ENCODE measurements at places on chromosomes 11 and 22. TPM values are rescaled to one million over a fixed set of nuclear protein-coding genes. Genes with fewer than 3 reads are reported as not detected.

- DNase-seq, result no peak
- peaks cover 6% of the 10 kb centered on the region for H3K27me3 ChIP-seq
- H3K27ac ChIP-seq, result no peak overlapping the region
- H3K4me3 ChIP-seq, result no peak overlapping the region
- no peaks in the 10 kb centered on the region for H3K36me3 ChIP-seq
These were observed 85.0 kb upstream of the SEPTIN5 start for GRCh38 chr22:19629331-19629719.

- peaks cover 41% of the 10 kb centered on the region for H3K36me3 ChIP-seq
- H3K27me3 ChIP-seq, result peaks cover 6% of the 10 kb centered on the region
- no peak for DNase-seq
- H3K4me1 ChIP-seq, result peaks cover 29% of the 10 kb centered on the region
- no peak overlapping the region for H3K27ac ChIP-seq
- no peak overlapping the region for H3K4me3 ChIP-seq
These were observed 3.0 kb downstream of the TBRG1 start for GRCh38 chr11:124625504-124626168.

DNA sequence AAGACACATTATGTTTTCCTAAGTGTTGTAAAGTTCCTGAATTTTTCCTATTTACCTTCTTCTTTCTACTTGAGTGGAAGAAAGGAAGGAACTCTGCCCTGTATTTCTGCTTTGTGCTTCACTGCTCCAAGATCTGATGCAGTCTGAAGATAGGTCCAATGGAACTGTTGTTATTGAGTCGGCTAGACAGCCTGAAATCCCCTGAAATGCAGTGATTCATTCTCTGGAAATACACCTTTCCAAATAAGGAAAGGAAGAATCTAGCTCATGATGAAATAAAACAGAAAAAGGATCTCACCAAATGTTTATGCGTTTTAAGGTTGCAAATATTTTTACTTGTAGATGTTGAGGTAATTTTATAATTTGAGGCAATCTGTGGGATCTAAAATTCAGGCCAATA is 322.8 kb downstream of the GUCY1A2 start:
- H3K27me3 ChIP-seq, result no peaks in the 10 kb centered on the region
- no peak overlapping the region for H3K27ac ChIP-seq
- no peak overlapping the region for H3K4me3 ChIP-seq
- no peaks in the 10 kb centered on the region for H3K4me1 ChIP-seq
- DNase-seq, result no peak

GRCh38 chr11:12769834-12770345 is 95.7 kb downstream of the TEAD1 start:
- H3K36me3 ChIP-seq, result no peaks in the 10 kb centered on the region
- no peak overlapping the region for H3K4me3 ChIP-seq
- peaks cover 6% of the 10 kb centered on the region for H3K4me1 ChIP-seq
- peaks cover 15% of the 10 kb centered on the region for H3K27me3 ChIP-seq

DNA sequence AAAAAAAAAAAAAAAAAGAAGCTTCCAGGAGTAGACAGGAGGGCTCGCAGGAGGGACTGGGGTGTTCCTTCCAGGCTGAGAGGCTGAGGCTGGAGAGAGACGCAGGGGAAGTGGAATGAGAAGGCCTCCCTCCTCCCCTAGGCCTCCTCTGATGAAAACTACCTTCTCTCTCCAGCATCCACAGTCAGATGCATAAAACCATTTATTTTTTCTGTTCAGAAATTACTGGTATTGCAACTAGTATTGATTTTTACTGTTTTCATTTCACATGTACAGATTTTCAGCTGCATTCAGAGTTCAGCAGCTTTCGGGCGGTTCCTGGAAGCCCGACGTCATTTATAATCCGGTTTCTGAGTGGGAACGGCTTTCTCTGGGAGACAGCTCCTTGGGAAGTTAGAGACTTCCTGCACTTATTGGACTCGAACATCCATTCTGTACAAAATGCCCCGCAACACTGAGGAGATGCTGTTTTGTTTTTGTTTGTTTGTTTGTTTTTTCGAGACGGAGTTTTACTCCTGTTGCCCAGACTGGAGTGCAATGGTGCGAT is 6.9 kb upstream of the NFAM1 start:
- peaks cover 3% of the 10 kb centered on the region for H3K27me3 ChIP-seq
- peaks cover 38% of the 10 kb centered on the region for H3K4me1 ChIP-seq
- H3K27ac ChIP-seq, result no peak overlapping the region
- DNase-seq, result no peak
- H3K36me3 ChIP-seq, result no peaks in the 10 kb centered on the region

- no peak overlapping the region for H3K27ac ChIP-seq
- H3K4me1 ChIP-seq, result peaks cover 19% of the 10 kb centered on the region
- no peaks in the 10 kb centered on the region for H3K27me3 ChIP-seq
- H3K36me3 ChIP-seq, result peaks cover 14% of the 10 kb centered on the region
- H3K4me3 ChIP-seq, result no peak overlapping the region
- DNase-seq, result no peak
These were observed 193.0 kb downstream of the MAML2 start for GRCh38 chr11:96149743-96150555.

DNA sequence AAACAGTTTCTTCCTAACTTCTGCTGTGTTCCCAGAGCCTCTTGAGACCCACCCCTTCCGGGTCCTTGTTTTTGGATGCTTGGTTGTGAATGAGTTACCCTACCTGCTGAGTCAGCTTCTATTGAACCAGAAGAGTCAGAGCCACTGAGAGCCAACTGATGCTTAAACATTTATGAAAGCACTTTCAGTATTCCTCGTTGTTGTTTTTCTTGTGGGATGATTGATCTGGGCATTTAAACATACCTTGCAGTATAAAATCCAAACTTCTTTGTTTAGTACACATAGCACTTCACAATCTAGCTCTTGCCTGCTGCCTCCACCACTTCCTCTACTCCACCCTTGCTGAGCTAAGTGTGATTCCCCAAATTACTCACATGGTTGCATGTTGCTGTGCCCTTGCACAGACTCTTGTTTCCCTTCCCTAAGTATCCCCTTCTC is 5.5 kb downstream of the PRSS23 start:
- no peak overlapping the region for H3K4me3 ChIP-seq
- H3K36me3 ChIP-seq, result peaks cover 2% of the 10 kb centered on the region
- peaks cover 50% of the 10 kb centered on the region for H3K27me3 ChIP-seq
- peaks cover 40% of the 10 kb centered on the region for H3K4me1 ChIP-seq
- H3K27ac ChIP-seq, result peak overlapping the region; percentile 14

- DNase-seq, result no peak
- no peaks in the 10 kb centered on the region for H3K27me3 ChIP-seq
- no peaks in the 10 kb centered on the region for H3K4me1 ChIP-seq
- no peak overlapping the region for H3K27ac ChIP-seq
- peaks cover 34% of the 10 kb centered on the region for H3K36me3 ChIP-seq
These were observed 8.8 kb downstream of the MISFA start for GRCh38 chr11:18608376-18608775.

- peaks cover 9% of the 10 kb centered on the region for H3K36me3 ChIP-seq
- no peak overlapping the region for H3K4me3 ChIP-seq
- no peaks in the 10 kb centered on the region for H3K27me3 ChIP-seq
- no peaks in the 10 kb centered on the region for H3K4me1 ChIP-seq
- DNase-seq, result no peak
- no peak overlapping the region for H3K27ac ChIP-seq
These were observed 115.5 kb downstream of the WNT11 start for GRCh38 chr11:76090821-76091220.

- H3K4me3 ChIP-seq, result no peak overlapping the region
- H3K4me1 ChIP-seq, result peaks cover 8% of the 10 kb centered on the region
- H3K36me3 ChIP-seq, result peaks cover 5% of the 10 kb centered on the region
- no peaks in the 10 kb centered on the region for H3K27me3 ChIP-seq
- H3K27ac ChIP-seq, result no peak overlapping the region
These were observed 273.0 kb downstream of the CASP12 start for GRCh38 chr11:104625246-104625645.

DNA sequence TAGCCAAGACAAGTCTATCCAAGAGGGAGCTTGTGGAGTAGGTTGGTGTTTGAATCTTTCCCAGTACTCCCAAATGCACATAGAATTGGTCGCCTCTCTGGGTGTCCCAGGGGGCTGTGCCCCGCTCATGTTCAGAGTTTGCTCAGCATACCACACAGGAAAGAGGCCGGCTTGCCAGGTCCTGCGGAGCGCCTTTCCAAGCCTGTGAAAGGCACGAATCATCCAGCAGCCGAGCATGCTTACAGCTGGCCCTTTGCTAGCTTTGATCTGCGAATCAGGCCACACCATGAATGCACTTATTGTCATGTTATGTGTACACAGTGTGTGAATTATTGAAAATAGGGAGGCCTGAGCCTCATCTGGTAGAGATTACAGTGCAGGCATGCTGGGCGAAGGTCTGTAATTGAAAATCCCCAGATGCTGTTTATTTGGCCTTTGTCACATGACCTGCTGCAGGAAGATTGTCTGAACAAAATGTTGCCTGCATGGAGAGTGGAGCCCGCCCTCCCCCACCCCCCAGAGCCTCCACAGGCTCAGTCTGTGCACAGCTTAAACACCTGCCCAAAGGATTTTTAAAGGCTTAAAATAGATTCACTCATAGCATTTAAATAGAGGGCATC is 163.3 kb upstream of the RASSF10 start:
- DNase-seq, result no peak
- H3K4me1 ChIP-seq, result peaks cover 9% of the 10 kb centered on the region
- H3K36me3 ChIP-seq, result no peaks in the 10 kb centered on the region
- peaks cover 21% of the 10 kb centered on the region for H3K27me3 ChIP-seq

DNA sequence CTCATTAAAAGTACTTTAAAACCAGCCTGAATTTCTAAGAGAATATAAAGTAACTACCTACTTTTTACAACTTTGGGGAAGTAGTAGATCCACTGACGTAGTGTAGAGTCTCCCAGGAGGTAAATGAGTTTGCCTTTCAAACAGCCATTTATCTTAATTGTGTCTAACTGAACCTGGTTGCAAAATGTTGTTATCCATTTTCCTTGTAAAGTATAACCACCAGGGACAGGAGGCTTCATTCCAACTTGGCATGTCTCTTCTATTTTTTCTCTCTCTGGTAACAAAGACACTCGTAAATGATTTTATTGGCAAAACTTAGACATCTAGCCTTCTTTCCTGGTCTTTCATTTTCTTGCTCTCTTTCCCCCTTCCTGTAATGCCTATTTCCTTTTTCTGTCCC is 36.9 kb downstream of the NXPE1 start:
- H3K4me3 ChIP-seq, result no peak overlapping the region
- peaks cover 2% of the 10 kb centered on the region for H3K27me3 ChIP-seq
- H3K4me1 ChIP-seq, result no peaks in the 10 kb centered on the region
- no peak overlapping the region for H3K27ac ChIP-seq

DNA sequence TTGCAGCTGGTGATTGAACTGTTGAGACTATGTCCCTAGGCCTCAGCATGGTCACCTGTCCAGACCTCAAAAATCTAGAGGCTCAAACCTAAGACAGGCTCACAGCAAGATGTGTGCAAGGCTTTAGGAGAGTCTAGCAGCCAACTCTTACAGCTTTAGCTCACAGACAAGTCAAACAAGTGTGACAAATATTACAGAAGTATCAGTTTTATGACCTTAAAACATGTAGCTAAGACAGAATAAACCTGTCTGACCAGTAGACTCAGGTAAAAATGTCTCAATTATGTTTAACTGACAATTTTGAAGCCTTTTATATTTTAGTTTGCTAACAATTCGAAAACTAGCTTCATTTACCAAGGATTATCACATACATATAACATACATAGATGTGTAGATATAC is 80.0 kb upstream of the HTATIP2 start:
- H3K4me3 ChIP-seq, result no peak overlapping the region
- H3K27ac ChIP-seq, result no peak overlapping the region
- no peaks in the 10 kb centered on the region for H3K36me3 ChIP-seq
- DNase-seq, result no peak
- peaks cover 16% of the 10 kb centered on the region for H3K27me3 ChIP-seq

DNA sequence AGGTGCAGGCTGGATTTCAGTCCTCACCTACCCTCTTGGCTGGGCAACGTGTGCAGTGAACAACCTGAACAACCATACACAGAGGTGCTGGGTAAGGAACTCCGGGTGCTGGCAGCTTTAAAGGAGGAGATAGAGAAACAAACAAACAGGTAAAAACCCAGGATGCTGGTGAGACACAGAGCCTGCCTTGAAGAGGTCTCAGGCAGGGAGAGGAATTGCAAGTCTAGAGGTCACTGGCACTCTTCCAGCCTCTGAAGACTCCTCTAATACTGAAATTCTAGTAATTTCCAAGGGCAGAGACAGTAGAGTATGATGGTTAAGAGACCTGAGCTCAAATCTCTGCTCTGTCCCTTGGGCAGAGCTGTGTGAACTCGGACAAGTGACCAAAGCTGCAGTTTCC is 192.5 kb downstream of the CEP164 start:
- DNase-seq, result no peak
- H3K4me3 ChIP-seq, result no peak overlapping the region
- H3K27me3 ChIP-seq, result no peaks in the 10 kb centered on the region
- H3K36me3 ChIP-seq, result no peaks in the 10 kb centered on the region
- no peak overlapping the region for H3K27ac ChIP-seq

DNA sequence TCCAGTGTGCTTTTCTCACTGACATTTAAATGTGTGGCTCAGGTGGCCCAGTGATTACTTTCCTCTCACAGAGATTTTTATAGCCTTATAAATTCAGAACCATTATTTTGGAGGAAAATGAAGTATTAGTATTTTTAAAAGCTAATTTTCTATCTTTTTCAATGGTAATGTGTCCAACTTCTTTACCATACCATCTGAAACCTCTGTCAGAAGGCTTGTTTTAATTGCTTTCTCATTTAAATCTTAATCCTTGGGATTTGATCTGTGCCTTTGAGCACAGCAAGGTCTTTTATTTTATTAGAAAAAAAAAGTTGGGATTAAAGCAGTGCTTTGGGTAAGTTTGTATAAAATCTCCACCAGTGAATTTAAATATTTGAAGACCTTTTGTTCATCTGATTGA is 452.3 kb upstream of the RAG2 start:
- H3K4me1 ChIP-seq, result no peaks in the 10 kb centered on the region
- H3K36me3 ChIP-seq, result no peaks in the 10 kb centered on the region
- H3K27ac ChIP-seq, result no peak overlapping the region
- H3K4me3 ChIP-seq, result no peak overlapping the region

- H3K36me3 ChIP-seq, result no peaks in the 10 kb centered on the region
- no peak overlapping the region for H3K27ac ChIP-seq
- DNase-seq, result peak; percentile 27
- H3K27me3 ChIP-seq, result no peaks in the 10 kb centered on the region
These were observed 35.6 kb downstream of the ASRGL1 start for GRCh38 chr11:62372871-62373270.

GRCh38 chr22:17012267-17012666 is 4.2 kb upstream of the GAB4 start:
- H3K36me3 ChIP-seq, result no peaks in the 10 kb centered on the region
- H3K4me3 ChIP-seq, result no peak overlapping the region
- H3K27ac ChIP-seq, result no peak overlapping the region

Gene RNF26
- 38.8 TPM for total RNA-seq

Gene MMP3
- not detected for total RNA-seq

Gene PLEKHB1
- 12.6 TPM for total RNA-seq

Gene THY1
- 0.15 TPM for total RNA-seq

Gene MPEG1
- not detected for total RNA-seq

Gene CCDC89
- 0.60 TPM for total RNA-seq

All from activated CD4-positive, alpha-beta T cell treated with anti-CD3 and anti-CD28 coated beads, Interleukin-2, amount 10 ng/mL, durations not matched to agents 7 days and 5 days (primary cell).